ENCODE measurements at places on chromosomes 12 and 14.

DNA sequence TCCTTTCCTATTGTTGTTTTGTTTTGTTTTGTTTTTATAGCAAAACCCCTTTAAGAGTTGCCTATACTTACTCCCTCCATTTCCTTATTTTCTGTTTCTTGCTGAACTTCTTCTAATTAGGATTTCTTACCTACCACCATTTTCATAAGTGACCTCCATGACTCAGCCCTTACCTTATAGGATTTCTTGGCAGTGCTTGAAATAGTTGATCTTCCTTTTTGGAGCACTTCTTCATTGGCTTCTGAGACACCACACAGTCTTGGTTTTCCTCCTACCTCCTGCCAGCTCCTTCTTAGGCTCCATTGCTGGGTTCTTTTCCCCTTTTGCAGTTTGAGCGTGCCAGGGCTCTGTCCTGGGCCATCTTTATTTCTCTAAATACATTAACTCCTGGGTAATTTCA, 23.4 kb upstream of the EID3 start:
- DNase-seq = no peak

DNA sequence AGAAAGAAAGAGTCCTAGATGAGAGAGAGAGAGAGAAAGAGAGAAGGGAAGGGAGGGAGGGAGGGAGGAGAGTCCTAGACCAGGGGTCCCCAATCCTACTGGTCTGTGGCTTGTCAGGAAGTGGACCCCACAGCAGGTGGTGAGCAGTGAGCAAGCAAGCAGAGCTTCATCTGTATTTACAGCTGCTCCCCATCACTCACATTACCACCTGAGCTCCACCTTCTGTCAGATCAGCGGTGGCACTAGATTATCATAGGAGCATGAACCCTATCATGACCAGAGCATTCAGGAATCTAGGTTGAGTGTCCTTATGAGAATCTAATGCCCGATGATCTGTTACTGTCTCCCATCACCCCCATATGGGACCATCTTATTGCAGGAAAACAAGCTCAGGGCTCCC, 39.2 kb upstream of the AMN1 start:
- DNase-seq = no peak

- no peak for DNase-seq
These were observed 60.5 kb upstream of the PLEKHG3 start for GRCh38 chr14:64643709-64644108.

GRCh38 chr12:89960607-89961394, 252.2 kb upstream of the ATP2B1 start:
- DNase-seq = no peak

GRCh38 chr12:71731439-71732356, 23.0 kb upstream of the RAB21 start:
- DNase-seq = no peak

DNA sequence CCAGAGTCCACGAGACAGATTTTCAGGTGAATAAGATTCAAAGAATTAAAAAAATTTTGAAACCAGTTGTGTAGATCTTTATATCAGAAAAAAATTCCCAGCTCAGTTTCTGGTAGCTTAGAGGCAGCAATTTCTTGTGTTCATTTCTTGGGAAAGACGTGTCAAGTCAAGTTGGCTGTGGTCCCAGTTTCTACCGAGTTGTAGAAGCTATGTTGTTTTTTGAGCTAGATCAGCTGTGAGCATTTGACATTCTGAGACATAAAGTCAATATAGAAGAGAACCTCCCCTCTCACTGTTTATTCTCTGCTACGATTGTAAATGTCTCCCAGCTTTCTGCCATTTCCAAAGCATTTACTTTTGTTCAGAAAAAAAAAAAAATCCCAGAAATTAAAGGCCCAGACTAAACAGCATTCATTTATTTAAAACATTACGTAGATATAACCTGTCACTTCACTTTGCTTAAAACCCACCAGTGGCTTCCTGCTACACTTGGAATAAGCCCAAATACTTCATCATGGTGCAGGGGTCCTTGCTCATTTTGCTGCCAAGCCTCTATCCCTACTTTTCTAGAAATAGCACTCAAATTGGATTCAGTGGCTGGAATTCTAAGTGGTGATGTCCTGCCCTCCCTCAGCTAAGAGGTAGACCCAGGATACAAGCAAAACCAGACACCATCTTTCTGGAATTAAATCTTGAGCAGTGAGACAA, 20.6 kb upstream of the PYGL start:
- no peak for DNase-seq

GRCh38 chr12:29212682-29213403, 63.8 kb downstream of the FAR2 start:
- no peak for DNase-seq

GRCh38 chr12:69099201-69099837, 140.1 kb upstream of the CPSF6 start:
- DNase-seq = no peak

- no peak for DNase-seq
These were observed 101.2 kb downstream of the TMEM30B start for GRCh38 chr14:61179796-61180398.

GRCh38 chr12:78645956-78646355, 218.6 kb upstream of the SYT1 start:
- DNase-seq = no peak

DNA sequence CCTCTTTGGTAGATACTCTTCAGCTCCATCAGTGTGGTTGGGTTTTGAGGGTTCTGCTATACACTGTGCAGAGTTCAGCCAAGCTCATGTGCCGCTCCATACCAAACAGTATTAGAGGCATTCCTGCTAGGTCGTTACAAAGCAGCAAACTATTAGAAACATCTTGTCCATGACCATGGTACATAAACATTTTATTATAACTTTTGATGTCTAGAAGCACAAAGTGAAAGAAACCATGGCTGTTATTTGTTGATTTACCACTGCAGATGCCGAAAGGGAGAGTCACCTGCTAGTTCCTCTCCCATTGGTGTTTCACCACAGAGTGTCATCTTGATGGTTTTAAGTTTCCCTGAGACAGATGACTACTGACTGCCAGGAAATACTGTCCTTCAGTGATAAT, 242.0 kb downstream of the ADAMTS20 start:
- DNase-seq = no peak

GRCh38 chr12:124876171-124876570, 12.5 kb upstream of the SCARB1 start:
- DNase-seq = no peak

All from esophagus squamous epithelium (tissue), 5 donors.